ENCODE measurements at places on chromosomes 1 and 21.

DNA sequence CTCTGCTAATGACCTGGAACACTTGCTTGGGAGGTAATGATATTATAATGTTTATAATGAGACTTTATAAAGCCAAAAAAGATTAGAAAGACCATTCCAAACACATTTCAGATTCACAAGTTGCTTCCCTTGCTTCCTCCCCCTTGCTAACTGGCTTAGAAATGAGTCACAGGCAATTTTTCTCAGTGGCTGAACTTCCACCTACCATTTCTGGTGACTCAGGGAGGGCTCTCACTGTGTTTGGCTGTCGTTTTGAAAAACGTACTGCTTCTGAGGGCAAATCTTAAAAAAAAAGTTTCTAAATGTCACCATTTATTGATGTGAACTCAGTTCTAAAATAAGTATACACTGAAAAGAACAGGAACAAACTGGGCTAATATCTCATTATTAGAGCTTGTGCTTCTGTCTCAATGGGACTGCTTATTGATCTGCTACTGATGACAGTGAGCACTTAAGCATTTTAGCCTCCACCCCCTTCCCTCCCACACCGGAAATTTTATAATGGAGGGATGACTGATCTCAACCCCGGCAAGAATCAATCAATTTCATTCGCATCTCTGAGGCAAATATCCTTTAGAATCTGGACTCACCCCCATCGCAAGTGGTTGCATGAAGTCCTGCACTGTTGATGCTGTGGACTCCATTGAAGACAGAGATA, 278.3 kb downstream of the KCTD3 start:
- DNase-seq = no peak

- no peak for DNase-seq
Measured at GRCh38 chr1:235027862-235028250, 100.8 kb downstream of the TOMM20 start.

DNA sequence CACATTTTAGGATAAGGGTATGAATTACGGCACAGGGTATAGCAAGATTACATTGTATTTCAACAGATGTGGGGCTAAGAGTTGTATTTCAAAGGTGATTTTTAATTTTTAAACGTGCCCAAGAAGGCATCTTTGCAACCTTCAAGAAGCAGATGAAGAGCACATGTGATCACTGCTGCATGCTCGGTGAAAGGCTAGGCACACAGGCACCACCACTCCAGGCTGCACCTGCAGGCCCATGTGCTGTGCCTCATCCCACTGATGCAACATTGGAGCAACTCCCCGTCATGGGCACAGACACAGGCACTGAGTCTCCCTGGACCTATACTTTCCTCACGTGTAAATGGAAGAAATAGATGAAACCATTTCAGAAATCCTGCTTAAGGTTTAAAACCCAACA, 23.5 kb downstream of the UBE2G2 start:
- no peak for DNase-seq

DNA sequence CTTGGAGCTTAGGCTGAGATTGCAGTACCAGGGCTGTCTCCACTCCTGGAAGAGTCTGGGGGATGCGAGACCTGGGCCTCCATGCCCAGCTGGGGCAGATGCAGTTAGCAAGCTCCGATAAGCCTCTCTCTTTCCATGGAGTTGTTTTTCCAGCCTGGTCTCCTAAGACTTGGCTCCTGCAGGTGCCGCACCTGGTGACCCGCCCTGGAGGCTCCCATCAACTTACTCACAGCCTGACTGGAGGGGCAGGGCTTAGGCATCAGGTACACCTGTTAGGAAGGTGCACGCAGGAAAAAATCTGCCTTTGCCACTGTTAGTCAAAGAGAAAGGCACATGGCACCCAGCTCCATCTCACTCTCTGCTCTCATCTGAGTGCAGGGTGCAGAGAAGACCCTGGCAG, 198.1 kb upstream of the TMEM51 start:
- DNase-seq = no peak

GRCh38 chr1:31798433-31799195, 17.2 kb downstream of the SPOCD1 start:
- DNase-seq = no peak
